ENCODE measurements at places on chromosomes 11 and 22. TPM values are rescaled to one million over a fixed set of nuclear protein-coding genes. Genes with fewer than 3 reads are reported as not detected.

GRCh38 chr11:64894070-64894811 is 15.8 kb upstream of the EHD1 start:
- DNase-seq, result no peak

GRCh38 chr22:40826984-40827741 is 8.0 kb upstream of the SLC25A17 start:
- DNase-seq, result no peak

DNA sequence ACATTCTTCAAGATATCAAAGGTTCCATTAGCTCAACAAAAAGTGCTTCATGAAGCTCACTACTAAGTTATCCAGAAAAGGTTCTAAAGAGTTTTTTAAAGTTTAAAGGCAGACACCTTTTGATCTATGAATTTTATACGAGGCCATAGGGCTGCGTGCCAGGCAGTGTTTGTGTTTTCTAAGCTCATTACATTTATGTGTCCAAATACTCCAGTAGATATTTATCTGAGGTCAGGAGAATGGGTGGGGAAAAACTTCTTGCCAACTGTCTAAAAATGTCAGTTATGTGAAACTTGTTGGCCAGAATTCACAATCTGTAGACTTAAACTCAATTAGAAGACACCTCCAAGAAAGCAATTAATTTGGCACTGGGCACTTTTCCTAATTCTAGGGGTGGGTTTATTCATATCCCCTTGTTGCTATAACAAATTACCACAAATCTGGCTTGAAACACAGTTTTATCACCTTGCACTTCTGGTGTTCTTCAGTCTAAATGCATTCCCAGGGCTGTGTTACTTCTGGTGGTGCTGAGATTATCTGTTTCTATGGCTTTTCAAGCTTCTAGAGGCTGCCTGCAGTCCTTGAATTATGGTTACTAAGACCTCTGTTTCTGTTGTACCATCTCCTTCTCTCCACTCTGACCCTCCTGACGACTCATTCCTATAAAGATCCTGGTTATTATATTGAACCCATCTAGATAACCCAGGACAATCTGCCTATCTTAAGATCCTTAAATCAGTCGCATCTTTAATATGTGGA is 1030.4 kb upstream of the CNTN5 start:
- DNase-seq, result no peak

- no peak for DNase-seq
Measured at GRCh38 chr11:126575849-126576248, 220.4 kb downstream of the ST3GAL4 start.

DNA sequence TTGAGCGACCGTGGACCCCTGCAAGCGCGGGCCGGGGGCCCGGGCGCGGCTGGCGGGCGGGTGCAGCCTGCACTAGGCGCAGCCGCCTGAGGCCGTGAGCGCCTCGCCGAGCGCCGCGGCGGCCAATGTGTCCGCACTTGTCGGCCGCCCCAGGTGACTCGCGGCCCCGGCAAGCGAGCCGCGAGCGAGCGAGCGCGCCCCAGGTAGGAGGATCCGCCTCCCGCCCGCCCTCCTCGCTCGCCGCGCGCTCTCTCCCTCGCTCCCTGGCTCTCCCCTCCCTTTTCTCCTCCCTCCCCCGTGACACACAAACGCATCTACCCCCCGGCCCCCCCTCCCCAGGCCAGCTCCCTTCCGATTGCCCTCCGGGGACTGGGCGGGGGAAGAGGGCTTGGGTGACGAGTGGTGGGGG is at the start of gene WNT7B:
TSS of gene WNT7B (minus strand) at position 160 of the 409 bp plus-strand sequence. CDS start 408 bp downstream, outside the sequence.
- no peak for DNase-seq

- DNase-seq, result no peak
Measured at GRCh38 chr11:76277298-76278175, 71.2 kb upstream of the WNT11 start.

DNA sequence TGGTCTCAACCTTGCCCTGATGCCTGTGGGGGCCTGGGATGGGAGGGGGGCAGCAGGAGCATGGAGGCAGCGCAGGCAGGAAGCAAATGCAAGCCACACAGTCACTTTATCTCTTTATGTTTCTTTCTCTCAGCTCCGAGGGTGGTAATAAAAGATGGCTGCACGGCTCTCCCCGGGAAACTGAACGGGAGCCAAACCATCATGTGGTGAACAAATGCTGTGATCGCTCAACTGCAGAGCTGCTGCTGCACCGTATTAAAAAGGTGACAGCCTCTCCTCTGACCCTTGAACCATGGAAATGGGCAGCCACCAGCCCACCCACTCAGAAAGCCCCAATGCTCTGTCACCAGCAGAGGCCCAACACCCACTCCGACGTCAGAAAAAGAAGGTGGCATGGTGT is 110.0 kb downstream of the TIMP3 start:
- no peak for DNase-seq

- no peak for DNase-seq
Measured at GRCh38 chr11:9615031-9615451, 41.6 kb downstream of the WEE1 start.

DNA sequence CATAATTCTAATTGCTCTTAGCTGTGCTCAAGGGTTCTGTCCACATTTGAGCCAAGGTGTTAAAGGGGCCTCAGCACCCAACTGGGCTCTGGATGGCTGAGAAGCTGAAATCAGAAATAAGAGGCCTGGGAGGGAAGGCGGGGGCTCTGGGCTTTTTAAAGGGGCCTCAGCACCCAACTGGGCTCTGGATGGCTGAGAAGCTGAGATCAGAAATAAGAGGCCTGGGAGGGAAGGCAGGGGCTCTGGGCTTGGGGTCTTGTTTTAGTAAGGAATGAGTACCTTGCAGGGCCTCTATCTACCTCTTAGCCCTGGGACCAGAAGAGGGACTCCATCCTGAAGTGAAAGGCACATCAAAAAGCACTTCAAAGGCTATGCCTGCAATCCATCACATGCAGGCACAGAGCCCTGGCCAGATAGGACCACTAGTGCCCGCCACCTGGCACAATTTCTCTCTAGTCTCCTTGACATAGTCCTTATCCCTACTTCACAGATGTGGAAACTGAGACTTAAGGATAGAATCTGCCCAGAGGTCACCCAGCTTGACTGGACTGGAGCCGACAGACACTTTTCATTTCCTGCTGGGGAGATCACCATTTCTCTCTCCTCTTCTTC is 35.6 kb downstream of the DKK3 start:
- DNase-seq, result no peak

DNA sequence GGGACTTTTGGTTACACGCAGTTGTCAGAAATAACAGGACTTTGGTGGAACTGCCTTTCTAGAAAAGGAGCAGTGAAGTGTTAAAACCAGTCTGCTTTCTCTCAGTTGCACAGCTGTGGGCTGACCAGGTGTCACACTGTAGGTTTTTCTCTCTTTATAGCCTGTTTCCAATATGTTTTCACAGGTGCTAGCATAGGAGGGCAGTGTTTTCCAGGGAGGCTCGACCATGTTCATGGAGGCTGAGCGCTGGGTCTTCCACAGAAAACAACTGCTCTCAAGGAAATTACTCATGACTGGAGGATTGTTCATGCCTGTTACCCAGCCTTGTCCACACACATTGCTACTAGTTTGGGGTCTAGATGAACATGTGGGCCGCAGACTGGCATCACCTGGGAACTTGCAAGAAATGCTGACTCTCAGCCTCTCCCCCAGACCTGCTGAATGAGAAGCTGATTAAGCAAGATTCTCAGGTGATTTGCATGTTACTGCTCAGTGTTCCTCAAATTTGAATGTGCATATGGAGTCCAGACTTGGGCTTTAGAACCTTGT is 157.7 kb downstream of the MAML2 start:
- DNase-seq, result no peak

- no peak for DNase-seq
Measured at GRCh38 chr11:65060913-65061408, 2.6 kb upstream of the NAALADL1 start.

DNA sequence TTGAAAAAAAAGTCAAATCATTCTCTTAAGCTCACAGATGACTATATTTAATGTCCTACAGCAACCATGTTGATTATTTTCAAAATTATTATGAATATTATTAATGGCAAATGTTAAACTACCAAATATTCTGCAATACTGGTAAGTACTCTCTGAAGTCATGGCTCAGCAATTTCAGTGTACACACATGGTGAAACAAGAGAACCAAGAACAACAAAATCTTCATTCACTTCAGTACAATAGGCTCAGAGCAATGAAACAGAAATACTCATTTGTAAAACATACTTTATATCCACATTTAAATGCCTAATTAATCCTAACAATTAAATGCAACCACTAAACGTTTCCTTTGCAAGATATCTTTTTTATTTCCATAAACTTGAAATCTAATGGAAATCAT is 347.2 kb downstream of the TTC28 start:
- DNase-seq, result no peak

- no peak for DNase-seq
Measured at GRCh38 chr11:113533425-113533698, 58.2 kb upstream of the DRD2 start.

- no peak for DNase-seq
Measured at GRCh38 chr11:72959998-72960731, 146.0 kb downstream of the ATG16L2 start.

GRCh38 chr11:134196756-134197155 is 27.0 kb downstream of the NCAPD3 start:
- no peak for DNase-seq

GRCh38 chr11:70467201-70468085 is 69.1 kb downstream of the CTTN start:
- peak; percentile 18 for DNase-seq

DNA sequence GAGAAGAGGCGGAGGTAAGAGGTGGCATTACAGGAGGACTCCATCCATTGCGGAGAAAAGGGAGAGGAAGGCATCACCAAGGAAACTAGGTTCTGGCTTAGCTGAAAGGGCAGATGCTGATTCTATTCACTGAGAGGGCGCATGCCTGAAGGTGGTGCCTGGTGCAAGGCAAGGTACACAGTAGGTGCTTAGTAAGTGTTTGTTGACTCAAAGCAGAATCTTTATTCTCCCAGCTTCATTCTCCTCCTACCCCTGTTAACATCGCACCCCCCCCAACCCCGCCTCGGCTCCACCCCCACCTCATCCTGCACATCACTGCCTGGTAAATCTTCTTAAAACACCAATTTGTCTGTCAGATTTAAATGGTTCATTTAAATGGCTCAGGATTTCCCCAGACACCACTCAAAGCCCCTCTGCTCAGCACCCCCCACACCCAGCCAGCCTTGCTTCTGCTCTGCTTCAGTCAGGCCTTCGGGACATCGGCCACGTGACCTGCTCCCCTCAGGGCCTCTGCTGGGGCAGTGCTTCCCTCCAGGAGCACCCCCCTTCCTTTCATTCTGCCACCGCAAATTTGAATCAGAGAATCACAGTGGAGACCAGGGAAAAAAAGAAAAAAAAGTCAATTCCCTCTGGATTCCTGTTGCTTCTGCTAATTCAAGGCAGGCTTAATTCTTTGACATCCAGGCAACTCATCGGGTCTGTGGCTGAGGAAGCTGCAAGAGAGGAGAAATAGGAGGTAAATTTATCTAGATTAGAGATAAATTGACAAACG is 17.8 kb upstream of the RCN1 start:
- DNase-seq, result no peak

DNA sequence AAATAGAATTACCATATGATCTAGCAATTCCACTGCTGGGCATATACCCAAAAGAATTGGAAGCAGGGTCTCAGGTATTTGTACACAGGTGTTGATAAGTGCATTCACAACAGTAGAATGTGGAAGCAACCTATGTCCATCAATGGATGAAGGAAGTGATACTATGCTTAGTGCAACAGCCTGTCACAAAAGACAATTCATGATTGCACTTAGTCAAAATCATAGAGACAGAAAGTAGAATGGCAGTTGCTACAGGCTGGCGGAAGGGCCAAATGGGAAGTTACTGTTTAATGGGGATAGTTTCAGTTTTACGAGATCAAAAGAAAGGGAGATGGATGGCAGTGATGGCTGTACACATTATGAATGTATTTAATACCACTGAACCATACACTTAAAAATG is 42.0 kb downstream of the SGSM3 start:
- no peak for DNase-seq

GRCh38 chr22:35197886-35198285 is 59.4 kb upstream of the HMGXB4 start:
- no peak for DNase-seq

DNA sequence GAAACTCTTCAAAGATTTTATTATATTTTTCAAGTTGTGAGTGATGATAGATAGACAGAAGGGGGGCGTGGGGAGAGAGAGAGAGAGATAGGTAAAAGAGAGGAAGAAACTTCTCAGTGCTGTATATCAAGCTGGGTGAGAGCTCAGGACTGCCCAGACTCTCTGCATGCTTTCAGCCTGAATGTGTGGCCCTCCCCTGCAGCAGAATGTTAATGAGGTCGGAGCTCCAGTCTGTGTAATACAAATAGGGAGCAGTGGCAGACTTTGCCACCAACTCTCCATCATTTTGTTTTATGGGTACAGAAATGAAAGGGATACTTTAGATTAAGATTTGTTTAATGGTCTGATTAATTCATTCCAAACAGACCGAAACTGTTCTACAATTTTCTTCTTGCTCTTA is 752.8 kb downstream of the OPCML start:
- no peak for DNase-seq

The MB gene
- total RNA-seq, result not detected

The AQP11 gene
- 0.18 TPM for total RNA-seq

The APOL1 gene
- 77.0 TPM for total RNA-seq

The EMID1 gene
- total RNA-seq, result 12.0 TPM

The SESN3 gene
- 19.8 TPM for total RNA-seq

The OR5P2 gene
- total RNA-seq, result not detected

The SCARF2 gene
- total RNA-seq, result 17.4 TPM
